ENCODE measurements at places on chromosomes 6 and 20.

- no peak for DNase-seq
Observed at GRCh38 chr6:31776989-31777666, at the start of gene VWA7. TSS of gene VWA7 (minus strand) at chr6:31777328. CDS start at chr6:31776779, 549 bp downstream.

DNA sequence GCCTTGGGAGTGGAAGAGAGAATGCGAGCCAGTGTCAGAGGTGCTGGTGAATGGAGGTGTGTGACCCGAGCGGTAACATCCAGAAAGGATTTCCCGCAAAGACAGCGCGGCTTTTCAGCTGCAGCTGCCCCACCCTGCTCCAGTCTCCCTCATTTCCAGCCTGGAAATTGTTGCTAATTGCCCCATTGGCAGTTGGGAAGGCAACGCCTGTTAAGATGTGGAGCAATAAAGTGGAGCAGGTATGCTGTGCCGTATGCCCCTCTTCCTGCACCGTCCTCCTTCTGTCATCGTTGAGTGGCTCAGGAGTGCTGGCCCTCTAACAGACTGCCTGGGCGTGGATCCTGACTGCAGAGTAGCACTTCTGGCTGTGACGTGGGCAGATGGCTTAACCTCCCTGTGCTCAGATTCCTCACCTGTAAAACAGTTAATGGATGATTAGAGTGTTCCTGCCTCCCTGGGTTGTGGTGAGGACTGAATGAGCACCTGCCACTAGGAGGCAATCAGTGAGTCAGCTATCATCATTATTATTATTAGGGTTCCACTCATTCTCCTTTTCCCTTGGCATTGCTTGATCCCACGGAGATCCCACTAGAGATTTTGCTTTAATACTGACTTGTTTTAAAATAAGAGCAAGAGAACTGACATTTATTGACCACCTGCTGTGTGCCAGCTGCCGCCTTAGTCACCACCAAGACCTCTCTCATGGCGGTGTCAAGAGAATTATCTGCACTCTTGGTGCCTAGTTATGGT lies 11.7 kb downstream of the ARFGEF2 start:
- DNase-seq = no peak

GRCh38 chr6:144259986-144260385 lies 25.1 kb upstream of the UTRN start:
- DNase-seq = no peak

DNA sequence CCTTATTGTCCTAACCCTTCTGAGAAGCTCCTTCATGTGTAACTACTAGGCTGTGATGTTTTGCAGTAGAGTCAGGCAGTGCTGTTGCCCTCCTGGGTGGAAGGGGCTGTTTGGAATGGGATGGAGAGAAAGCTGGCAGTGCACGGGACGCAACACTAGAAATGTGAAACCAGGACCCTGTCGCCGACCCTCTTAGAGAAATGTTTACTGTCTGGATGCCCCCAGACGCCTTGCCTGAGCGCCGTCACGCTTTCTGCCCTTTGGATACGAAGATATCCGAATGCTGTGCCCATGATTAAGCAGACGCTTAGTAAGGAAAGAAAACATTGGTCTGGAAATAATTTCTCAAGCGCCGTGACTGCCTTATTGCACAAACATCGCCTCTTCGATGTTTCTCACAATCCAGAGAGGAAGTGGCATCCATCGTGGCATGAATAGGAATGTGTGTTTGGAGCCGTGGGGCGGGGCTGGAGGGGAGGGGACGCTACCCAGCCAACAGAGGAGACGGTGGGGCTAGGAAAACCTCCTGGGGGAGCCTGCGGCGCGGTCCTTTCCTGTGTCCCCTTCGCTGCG lies 661 bp upstream of the PPP1R14C start:
- no peak for DNase-seq

- no peak for DNase-seq
Observed at GRCh38 chr20:53859684-53860083, 210.7 kb downstream of the BCAS1 start.
